ENCODE measurements at places on chromosomes 11 and 22.

- no peak for DNase-seq
These were observed 259.6 kb upstream of the SESN3 start for GRCh38 chr11:95490625-95491024.

DNA sequence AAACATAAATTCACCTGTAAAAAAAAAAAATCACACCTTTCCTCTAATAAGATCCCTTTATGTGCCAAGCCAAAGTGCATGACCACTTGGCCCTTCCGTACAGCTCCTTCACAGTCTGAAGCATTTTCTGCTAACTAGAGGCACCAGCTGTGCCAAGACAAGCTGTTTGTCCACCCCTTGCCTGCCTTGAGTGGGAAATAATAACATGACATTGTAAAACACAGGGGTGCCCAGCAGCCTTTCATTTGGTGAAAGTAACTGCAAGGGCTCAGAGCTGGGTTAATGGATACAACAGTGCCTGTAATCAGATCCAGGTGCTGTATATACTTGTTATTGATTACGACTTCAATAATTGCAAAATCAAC, 59.2 kb downstream of the DDIAS start:
- DNase-seq: no peak

DNA sequence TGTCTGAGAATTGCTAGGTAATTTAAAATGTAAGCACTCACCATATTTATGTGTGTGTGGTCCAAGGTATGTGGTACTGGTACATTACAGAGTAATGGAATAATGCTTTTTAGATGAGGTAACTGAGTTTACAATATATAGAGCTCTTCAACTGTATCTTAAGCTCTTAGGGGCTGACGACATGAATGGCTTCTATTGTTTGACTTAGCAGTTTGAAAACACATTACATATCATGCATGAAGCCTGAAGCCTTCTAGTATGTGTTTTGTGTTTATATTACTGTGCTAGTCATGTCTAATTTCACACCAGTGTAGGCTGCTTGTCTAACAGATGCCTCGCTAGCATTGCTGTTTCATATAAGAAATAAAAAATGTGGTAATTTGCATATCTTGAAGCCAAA, 37.2 kb downstream of the GAS2 start:
- no peak for DNase-seq

DNA sequence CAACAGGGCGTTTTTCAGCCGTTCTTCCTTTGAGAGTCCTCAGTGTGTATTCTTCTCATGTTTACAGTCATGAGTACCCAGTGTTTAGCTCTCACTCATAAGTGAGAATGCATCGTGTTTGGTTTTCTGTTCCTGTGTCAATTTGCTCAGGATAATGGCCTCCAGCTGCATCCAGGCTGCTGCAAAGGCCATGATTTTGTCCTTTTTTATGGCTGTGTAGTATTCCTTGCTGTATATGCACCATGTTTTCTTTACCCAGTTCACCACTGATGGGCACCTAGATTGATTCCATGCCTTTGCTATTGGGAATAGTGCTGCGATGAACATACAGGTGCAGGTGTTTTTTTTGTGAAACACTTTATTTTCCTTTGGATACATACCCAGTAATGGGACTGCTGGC, 23.5 kb downstream of the B3GAT1 start:
- no peak for DNase-seq

GRCh38 chr22:37968452-37969251, 15.2 kb downstream of the POLR2F start:
- DNase-seq: no peak

GRCh38 chr11:86803136-86804045, 3.0 kb downstream of the PRSS23 start:
- DNase-seq: no peak

DNA sequence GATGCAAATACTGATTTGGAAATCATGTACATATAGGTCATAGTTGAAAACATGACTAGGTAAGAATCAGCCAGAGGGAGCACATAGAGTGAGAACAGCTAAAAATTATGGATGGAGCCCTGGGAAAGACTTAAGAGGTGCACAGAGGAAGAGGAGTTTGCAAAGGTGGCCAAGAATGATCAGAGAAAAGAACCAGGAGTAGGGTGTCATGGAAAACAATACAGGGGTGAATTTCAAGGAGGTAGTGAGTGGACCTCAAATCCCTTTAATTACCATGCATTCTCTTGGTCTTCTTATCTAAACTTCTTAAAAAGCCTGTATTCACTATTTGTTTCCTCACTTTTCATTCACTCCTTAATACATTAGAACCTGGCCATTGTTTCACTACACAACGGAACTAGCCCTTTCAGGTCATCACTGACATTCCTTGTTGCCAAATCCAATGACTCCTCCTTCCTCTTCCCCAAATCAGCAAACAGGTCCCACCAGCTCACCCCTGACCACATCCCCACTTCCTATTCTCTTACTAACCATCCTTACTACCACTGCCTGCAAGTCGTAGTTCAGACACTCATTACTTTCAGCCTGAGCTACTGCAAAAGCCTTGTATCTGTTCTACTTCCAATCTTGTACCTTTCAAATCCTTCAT, 22.6 kb downstream of the BUD13 start:
- no peak for DNase-seq

DNA sequence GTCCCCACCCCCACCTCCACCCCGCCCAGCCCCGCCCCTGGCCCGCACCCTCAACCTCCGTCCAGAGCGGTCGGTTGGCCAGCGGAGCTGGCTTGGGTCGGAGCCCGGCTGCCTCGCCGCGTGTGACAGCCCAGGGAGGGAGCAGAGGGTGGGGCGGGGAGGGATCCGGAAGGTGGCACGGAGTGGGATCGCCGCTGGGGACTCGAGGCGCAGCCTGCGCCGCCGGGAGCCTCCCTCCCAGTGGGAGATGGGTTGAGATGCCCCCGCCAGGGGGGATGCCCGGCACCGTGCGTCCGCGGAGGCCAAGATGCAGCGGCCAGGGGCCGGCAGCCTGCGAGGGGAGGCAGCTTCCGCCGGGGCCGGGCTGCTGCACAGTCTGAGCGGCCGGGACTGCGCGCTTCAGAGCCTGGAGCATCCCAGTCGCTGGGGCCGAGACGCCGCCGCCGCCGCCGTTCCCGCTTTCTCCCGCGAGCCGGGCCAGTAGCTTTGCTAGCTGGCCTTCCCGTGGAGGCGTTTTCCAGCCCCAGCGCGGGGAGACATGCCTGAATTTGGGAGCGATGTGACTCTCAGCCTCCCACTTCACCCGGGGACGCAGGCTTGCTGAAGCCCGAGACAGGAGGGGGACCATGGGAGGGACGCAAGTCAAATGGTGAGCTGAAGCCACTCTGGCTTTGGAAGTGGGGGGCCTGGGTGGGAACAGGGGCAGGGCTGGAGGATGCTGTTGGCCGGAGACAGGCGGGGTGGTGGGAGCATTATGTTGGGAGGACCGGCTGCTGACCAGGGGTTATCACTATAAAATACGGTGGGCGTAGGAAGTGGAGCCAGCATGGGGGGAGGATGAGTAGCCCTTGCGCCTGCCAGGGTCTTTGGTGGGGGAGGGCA, 40.2 kb downstream of the DIXDC1 start:
- DNase-seq: peak; percentile 3

DNA sequence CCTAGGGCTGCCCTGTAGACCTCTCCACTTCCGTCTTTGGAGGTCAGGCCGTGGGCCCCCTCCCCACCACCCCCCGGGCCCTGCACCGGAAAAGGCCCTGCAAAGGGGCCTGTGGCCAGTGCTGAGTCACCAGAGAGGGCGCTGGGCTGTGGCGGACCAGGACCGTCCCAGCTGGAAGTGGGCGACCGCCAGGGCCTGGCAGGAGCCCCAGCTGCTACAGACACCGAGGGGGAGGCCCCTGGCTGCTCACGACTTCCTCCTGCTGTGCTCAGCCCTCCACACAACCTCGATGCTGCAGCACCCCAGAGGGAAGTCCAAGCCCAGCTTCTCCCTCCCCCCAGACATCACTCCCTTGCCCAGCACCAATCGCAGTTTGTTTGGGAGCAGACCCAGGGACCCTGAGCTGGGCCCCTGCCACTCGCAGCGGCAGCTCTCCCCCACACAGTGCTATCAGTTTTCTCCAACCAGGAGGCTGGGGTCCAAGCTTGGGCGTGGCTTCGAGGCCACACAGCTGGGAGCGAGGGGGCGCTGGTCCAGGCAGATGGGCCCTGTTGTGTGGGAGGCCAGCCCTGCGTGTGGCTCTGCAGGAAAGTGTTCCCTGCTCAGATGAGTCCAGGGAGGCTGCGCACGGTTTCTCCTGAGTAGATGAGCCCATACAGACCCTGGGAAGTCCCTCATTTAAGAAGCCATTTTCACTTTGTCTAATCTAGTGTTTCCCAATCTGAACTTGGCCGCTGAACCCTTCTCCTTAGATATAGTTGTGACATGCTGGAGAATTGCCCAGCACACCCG, 5.6 kb upstream of the SH3BP1 start:
- DNase-seq: peak; percentile 90

DNA sequence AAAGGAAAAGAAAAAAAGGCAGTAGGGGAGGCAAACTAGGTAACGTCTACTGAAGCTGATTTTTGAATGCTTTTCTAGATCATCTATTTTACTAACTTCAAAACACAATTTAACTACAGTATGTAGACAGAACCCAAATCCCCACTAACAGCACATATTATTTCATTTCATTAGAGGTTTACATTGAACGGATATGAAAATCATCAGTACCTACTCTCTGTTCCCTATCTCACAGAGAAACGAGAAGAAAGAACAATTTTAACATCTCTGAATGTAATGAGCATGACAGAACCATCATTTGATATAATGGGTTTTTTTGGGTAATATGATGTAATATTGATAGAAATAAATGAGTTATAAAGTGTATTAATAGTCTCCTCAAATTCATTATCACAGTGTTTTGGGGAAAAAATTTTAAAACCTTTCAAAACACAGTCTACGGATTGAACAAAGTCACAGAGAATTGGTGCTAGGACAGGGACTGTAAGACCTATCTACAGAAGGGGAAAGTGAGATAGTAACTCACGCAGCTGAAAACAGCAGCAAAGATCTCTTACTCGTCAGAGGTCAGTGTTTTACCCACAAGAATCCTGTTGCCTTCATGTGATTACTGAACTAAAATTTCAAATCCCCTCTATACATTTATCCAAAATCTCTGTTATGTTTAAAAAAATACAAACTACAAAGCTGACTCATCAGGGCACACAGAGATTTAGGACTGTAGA, 77.3 kb downstream of the ZBTB44 start:
- no peak for DNase-seq

DNA sequence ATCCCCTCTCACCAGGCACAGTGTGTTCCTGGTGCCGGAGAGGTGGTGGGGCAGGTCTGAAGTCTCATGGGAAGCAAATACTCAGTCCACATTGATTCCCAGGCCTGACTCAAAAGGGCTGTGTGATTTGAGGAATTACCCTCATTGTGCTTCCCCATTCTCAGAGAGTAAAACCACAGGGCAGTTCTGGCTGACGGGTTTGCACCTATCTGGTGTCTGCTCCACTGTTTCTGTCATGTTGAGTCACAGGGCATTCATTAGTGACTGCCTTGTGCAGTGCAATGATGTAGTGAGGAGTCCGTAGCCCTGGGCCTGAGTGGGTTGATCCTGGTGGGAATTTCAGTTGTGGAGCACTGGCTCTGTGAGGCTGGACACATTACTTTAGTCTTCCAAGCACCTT, 85.2 kb upstream of the ARHGAP20 start:
- DNase-seq: no peak

DNA sequence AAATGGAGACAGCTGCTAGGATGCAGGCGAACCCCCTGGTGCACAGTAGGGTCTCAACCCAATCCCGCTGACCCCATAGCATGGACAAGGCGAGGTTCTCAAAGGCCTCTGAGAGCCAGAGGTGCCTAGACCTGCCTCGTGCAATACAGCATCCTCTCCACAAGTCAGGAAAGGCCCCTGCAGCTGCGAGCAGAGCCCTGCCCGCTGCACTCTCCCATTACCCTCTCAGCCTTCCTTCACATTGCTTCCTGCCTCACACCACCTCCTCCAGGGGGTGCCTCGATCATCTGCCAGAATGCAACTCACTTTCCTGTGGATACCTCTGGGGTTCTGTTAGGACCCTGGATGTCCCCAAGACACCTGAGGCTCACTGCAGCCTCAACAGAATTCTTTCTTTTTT, 42.8 kb upstream of the TCF20 start:
- DNase-seq: no peak

DNA sequence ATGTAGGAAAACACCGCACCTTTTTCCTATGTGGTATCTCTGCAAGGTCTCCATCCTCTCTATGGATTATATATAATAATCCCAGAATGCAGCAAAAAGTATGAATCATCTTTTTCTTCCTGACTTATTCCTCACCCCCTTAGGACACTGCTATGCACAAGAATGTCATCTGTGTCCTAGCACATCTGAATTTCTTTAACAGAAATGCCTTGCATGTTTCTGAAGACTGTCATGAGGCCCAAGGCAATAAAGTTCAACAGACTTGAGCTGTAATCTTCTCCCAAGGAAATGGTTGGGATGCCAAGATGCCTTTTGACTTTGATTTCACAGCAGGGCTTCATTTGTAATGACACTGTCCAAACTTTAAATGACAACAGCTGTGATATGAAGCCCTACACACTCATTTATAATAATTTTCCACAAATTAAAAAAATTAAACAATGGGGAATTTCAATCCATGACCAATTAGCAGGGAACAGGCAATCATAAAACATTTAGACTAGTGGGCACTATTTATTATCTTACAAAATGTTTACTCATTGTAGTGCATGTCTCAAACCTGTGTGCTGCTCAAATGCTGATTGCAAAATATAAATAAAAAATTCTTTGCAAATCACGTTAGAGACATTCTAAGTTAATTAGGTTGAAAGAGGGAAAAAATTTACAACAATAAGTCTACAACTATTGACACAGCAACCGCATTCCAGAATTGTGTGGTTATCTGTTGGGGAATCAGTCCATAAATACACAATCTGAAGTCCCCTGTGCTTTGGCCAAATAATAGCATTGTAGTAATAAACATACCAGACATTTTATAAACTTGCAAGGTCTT, 242.3 kb downstream of the SWAP70 start:
- no peak for DNase-seq

GRCh38 chr11:44912270-44912987, 38.3 kb downstream of the TP53I11 start:
- DNase-seq: no peak

- peak; percentile 38 for DNase-seq
These were observed 10.8 kb upstream of the LDHA start for GRCh38 chr11:18383388-18384156.

DNA sequence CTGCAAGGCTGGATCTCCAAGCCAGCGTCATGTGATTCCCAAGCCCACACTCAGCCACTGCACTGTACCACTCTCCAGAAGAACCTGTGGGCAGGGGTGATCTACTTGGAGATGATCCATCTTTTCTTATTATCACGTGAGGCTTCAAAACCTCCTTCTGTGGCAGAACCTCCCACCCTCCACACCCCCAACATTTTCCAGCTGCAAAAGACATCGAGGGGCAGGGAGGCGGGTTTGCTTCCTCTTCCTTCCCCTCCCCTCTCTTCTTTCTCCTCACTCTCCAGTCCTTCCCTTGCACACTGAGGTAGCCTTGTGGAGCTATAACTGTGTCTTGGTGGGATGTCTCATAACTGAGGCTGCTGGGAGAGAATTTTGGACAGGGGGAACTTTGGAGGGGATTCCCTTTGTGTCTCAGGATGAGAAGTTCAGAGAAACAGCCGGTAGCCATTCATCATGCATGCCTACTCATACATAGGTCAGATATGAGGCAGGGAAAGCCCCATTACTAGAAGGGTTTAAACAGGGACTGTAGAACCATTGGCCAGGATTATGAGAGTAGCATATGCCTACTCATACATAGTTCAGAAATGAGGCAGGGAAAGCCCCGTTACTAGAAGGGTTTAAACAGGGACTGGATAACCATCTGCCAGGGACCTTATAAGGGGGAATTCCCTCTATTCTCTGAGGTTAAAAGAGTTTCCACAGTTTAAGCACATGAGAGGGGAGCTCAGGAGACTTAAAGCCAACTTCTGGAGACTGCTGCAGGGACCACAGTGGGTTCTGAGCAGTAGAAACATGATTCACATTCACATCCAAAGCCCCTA, 420.7 kb upstream of the CADM1 start:
- DNase-seq: no peak
